ENCODE measurements at places on chromosomes 12 and 14.

- no peak for DNase-seq
Measured at GRCh38 chr14:22184157-22184829, 404.7 kb downstream of the DAD1 start.

- no peak for DNase-seq
Measured at GRCh38 chr14:98280436-98280835, 991.6 kb downstream of the BCL11B start.

- no peak for DNase-seq
Measured at GRCh38 chr14:93745603-93746273, 42.5 kb downstream of the PRIMA1 start.

DNA sequence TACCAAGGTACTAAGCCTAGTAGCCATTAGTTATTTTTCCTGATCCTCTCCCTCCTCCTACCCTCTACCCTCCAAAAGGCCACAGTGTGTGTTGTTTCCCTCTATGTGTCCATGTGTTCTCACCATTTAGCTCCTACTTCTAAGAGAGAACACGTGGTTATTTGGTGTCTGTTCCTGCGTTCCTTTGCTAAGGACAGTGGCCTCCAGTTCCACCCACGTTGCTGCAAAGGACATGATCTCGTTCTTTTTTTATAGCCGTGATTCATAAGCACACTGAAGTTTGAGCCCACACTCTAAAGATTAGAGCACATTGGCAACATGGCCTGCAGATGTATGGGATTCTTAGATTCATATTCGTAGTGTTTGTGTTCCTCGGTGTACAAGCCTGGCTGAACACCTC lies 8.1 kb upstream of the STX2 start:
- no peak for DNase-seq

GRCh38 chr12:75208856-75209811 lies 505 bp downstream of the KCNC2 start:
- DNase-seq: peak; percentile 62

- DNase-seq: peak; percentile 73
Measured at GRCh38 chr12:56020423-56021184, at the start of gene IKZF4. IKZF4 (plus strand) TSS chr12:56021043; CDS start chr12:56021494, 451 bp downstream.

DNA sequence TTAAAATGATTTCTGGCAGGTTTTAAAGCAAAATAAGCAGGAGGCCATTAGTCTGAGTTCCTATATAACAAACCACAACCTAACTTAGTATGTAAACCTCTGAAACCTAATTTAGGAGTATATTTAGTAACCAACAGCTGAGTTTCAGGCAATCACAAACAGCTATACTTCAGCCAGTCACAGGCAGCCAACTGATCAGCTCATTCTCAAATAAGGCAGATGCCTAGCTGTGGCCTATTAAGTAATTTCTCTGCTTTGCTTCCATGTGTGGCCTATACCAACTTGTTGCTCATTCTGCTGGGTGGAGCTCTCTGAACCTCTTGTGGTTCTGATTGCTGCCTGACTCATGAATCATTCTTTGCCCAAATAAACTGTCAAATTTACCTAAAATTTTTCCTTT lies 408.9 kb upstream of the FBXO33 start:
- no peak for DNase-seq

DNA sequence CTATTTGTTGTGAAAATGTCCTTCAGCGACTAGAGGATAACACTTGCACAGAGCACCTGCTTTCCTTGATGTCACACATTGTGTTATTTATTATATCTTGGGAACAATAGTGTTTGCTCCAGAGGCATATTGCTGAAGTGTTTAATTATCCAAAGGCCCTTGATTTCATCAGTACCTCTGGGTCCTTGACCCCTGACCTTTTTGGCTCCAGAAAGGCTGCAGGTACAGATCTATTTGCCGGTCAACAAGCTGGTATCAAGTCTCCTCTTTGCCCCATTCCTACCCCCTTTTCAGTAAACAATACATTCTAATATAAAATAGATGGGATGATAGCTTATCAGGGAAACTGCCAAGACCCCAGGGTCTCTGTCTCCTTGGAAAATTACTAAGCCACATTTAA lies 206.8 kb downstream of the DACT1 start:
- no peak for DNase-seq

DNA sequence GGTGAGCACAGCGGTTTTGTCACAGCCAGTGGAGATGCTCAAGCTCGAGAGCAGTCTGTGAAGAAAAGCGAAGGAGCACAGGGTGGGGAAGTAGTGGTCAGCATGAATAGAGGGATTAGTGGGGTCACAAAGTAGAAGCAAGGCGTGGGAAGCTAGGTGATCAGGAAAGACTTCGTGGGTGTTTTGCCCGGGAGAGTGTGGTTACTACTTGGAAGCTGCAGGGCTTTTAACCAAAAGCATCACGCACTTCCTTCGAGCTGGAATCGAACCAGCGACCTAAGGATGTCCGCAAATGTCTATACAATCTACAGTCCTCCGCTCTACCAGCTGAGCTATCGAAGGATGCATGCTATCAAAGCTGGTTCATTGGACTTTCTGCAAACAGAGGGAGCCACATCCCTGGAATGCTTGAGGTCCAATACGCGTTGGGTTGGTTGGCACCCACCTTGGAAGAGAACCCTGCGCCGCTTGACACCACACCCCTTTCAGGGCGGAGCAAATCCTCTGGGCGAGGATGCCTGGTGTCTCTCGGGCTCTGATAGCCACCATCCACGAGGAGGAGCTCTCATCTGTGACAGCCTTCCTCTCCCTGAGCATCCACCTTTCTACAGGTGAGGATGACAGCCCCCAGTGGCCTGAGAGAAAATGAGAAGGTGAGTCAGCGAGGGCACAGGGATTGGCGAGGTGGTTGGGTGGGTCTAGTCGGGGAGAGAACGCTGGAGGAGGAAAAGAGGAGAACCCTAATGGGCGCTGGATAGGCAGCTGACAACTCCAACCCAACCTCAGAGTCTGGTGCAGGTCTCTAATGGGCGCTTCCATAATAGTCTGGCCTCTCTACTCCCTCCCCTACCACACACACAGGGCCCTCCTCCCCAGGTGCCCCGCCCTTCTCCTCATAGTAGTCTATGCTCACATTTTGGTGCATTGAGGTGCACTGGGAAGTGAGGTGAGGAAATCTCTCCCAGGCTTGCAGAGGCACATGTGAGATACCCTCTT lies 16.0 kb upstream of the OR6S1 start:
- DNase-seq: no peak

DNA sequence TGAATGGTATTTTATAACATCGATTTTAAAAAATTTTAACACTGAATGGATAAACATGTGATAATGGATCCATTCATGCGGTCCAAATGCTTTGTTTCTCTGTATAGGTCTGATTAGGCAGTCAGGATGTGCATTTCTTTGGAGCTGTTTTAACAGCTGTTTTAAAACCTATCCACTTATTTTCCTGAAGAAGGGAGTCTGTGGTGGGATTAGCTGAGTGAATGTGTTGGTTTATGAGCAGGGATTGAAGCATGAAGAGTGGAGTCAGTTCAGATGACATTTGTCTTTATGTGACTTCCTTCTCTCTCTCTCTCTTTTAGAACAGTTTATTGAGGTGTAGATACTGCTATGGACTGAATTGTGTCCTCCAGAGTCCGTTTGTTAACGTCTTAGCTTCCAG lies 37.7 kb downstream of the GLT8D2 start:
- no peak for DNase-seq

DNA sequence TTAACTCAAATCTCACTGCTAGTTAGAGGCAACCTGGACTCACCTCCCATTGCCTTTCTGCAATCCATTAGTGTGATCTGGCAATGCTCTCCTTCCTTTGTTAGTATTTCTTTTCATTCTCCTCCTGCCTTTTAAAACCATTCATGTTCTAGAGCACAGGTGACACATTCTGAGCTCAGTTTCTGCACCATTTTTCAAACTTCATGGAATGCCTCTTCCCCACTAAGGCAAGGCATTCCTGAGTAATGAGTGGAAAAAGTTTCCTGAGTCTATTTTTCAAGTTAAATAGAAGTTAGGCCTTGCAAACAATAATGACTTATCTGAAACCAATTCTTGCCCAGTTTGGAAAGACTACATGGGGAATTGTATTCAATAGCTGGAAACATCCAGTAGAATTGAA lies 1001.8 kb downstream of the BCL11B start:
- no peak for DNase-seq

DNA sequence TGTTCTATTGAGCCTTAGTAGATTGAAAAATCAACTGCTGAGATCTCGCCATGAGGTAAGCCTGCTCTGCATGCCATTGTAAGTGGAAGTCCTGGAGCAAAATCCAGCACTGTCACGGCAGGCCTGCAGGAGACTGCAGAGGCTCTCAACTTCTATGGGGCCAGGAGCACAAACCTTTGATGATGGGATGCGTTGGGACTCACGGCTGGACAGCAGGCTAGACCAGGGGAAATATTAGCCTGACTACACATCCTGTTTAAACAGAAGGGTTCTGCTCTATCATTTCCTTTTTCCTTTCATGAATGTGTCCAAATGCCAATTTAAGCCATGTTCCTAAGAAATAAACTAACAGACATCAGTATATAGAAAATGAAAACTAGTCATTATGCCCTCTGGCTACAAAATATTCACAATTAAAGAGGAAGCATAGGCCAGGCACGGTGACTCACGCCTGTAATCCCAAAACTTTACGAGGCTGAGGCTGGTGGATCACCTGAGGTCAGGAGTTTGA lies 33.9 kb upstream of the RASSF8 start:
- no peak for DNase-seq

GRCh38 chr14:105257464-105257863 lies 9.1 kb downstream of the BTBD6 start:
- no peak for DNase-seq

GRCh38 chr12:32917094-32917611 lies 20.6 kb upstream of the PKP2 start:
- DNase-seq: no peak

GRCh38 chr12:118271770-118272417 lies 100.8 kb downstream of the TAOK3 start:
- peak; percentile 32 for DNase-seq

DNA sequence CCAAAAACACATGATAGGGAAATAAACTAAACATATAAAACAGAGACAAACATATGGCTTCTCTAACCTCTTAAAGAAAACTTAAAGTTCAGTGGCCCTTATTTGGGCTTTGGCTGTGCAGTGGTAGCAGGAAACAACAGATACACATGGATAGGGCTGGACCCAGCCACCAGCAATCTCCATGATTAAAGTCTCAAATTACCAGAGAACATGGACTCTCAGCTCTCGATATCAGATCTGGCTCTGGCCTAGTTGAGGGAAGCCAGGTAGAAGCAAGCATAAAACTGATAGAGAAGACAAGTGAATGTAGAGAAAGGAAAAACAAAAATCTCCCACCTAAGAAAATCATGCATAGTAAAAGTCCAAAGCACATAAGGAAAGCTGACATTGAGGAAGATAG lies 164.8 kb downstream of the ITPR2 start:
- no peak for DNase-seq

GRCh38 chr14:67955261-67955660 lies 135.7 kb downstream of the RAD51B start:
- DNase-seq: no peak

- DNase-seq: no peak
Measured at GRCh38 chr12:118618695-118619094, 242.3 kb downstream of the SUDS3 start.

- no peak for DNase-seq
Measured at GRCh38 chr12:106126441-106127337, 12.1 kb downstream of the NUAK1 start.

DNA sequence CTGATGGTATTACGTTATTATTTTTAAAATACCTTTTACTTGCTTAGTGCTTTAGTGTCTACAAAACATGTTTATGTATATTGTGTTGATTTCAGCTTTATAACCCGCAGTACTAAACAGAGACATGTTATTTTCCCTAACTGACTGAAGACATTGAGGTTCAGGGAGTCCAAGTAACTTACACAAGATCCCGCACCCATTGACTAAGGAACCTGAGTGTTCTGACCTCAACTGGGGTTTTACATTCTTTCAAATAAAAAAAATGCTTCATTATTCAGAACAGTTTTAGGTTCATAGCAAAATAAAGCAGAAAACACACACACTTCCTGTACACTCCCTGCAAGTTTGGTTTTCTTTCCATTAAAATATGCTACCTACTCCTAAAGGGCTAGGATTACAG lies 60.4 kb upstream of the METAP2 start:
- no peak for DNase-seq

GRCh38 chr14:92540472-92541048 lies 27.0 kb downstream of the RIN3 start:
- DNase-seq: no peak

DNA sequence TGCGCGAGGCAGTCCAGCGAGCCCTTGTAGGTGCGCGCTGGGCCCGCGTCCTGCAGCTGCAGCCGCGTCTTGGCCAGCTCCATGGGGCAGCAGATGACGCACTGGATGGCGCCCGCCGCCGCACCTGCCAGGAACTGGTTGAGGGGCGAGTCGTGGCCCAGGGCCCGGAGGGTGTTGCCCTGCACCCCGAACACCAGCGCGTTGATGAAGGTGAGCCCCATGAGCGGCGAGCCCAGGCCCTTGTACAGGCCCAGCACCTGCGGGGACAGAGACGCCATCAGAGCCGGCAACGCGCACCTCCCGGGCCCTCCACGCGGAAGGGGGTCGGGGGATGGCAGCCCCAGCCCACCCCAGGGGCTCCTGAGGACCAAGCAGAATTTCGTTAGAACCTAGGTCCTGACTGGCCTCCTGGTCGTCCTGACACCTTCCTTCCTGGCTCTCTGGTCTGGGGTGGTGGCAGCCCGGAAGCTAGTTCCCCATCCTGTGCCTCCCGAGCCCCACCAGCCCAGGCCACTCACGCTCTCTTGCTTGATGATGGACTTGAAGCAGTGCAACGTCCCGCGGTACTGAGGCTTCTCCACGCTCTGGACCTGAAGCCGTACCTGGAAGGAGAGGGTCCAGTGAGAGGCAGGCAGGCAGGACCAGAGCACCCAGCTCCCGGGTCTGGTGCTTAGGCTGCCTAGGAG lies 13.3 kb downstream of the SLC25A29 start:
- DNase-seq: no peak

- no peak for DNase-seq
Measured at GRCh38 chr14:74599946-74600345, 12.1 kb downstream of the LTBP2 start.

DNA sequence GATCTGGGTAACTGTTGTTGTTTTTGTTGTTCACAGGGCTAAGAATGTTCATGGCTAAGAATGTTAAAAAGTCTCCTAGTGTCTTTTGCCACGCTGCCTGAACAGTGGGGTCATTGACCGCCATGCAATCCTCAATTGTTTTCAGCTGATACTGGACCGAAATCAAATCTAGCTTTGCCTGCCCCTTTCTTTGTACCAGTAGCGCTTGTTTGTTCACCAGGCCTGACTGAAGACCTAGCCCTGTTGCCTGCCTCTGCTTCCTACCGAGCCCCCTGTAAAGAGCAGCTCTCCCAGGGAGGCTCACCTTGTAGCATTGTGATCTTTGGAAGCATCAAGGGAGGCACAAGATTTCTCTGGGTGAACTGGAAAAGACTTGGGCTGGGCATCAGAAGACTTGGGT lies 6.7 kb downstream of the PSEN1 start:
- no peak for DNase-seq

DNA sequence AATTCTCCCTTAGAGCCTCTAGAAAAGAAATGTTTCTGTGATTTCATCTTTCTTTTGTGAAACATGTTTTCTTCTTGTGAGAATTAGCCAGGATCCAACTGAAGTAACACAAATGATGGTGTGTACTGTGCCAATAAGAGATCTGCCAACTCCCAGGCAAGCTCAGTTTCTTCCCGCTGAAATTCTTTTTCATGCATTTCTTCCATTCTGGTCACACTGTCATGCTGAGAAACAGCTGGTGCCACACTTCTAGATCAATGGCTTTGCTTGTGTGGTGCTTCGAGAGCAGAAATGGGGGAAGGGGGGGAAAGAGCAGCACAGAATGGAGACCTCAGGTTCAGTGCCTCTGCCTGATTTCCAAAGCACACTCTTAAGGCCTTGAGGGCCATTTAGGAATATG lies 41.4 kb upstream of the FGF6 start:
- DNase-seq: no peak

All from right renal cortex interstitium (tissue), 3 donors.